Thyroid gland (tissue), 4 donors: ENCODE measurements at places on chromosomes 5 and 9.

- H3K36me3 ChIP-seq = no peaks in the 10 kb centered on the region
- no peak overlapping the region for H3K27ac ChIP-seq
These were observed 23.9 kb downstream of the LARP1 start for GRCh38 chr5:154779105-154779504.

- no peaks in the 10 kb centered on the region for H3K27me3 ChIP-seq
- H3K4me1 ChIP-seq = peaks cover 45% of the 10 kb centered on the region
- H3K36me3 ChIP-seq = no peaks in the 10 kb centered on the region
- no peak for DNase-seq
These were observed 69.1 kb downstream of the ZNF366 start for GRCh38 chr5:72438141-72438540.

DNA sequence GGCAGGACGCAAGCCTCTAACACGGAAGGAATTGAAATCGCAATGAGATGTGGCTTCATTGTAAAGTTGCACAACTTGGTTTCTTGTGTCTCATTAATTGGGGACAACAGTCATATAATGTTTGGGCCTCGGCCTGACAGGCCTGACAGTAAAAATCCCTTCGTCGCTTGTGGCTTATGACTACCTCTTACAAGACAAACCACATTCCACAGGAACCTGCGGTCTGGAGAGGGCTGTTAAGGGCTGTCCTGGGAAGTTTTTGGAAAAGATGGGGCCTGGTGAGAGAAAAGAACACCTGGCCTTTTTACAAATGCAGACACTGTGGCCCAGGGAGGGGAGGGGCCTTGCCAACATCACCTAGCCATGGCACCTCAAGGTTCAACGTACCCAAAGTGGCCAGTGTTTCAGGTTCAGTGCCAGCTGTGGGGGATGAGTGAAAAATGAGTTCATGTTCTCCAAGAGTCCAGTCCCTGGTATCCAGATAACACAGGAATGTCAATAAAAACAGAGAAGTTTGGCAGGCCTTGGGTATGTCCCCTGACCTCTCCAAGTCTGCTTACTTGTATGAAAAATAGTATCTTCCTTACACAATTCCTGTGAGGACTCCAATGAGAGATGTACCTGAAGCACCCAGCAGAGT lies 22.2 kb downstream of the SHB start:
- peaks cover 70% of the 10 kb centered on the region for H3K4me1 ChIP-seq
- H3K27me3 ChIP-seq = no peaks in the 10 kb centered on the region
- DNase-seq = peak; percentile 43

- DNase-seq = no peak
- H3K27me3 ChIP-seq = no peaks in the 10 kb centered on the region
- H3K4me1 ChIP-seq = peaks cover 18% of the 10 kb centered on the region
- no peak overlapping the region for H3K27ac ChIP-seq
- no peaks in the 10 kb centered on the region for H3K36me3 ChIP-seq
These were observed 23.2 kb upstream of the LRRC14B start for GRCh38 chr5:167982-168660.

- no peak overlapping the region for H3K27ac ChIP-seq
- H3K4me3 ChIP-seq = peak overlapping the region; percentile 25
- peak; percentile 69 for DNase-seq
- no peaks in the 10 kb centered on the region for H3K27me3 ChIP-seq
- H3K36me3 ChIP-seq = no peaks in the 10 kb centered on the region
These were observed 795 bp downstream of the DAB2IP start for GRCh38 chr9:121652021-121652837.

- no peaks in the 10 kb centered on the region for H3K4me1 ChIP-seq
- no peaks in the 10 kb centered on the region for H3K36me3 ChIP-seq
- DNase-seq = peak; percentile 53
- H3K4me3 ChIP-seq = no peak overlapping the region
- no peak overlapping the region for H3K27ac ChIP-seq
These were observed 24.5 kb downstream of the CAVIN4 start for GRCh38 chr9:100602342-100602801.

DNA sequence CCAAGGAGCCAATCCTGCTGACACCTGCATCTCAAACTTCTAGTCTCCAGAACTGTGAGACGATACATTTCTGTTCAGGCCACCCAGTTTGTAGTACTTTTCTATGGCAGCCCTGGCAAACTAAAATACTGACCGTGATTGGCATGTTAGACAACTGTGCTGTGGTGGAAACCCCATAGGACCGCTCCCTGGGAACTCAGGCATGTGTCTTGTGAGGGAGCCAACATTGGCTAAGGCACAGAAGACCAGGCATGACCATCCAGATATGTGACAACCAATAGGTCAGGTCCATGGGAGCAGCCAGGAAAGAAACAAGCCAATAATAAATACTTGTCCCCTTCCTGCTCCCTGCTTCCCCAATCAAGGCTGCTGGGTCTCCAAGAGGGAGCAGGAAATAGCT lies 101.4 kb upstream of the MPDZ start:
- no peak overlapping the region for H3K27ac ChIP-seq
- H3K27me3 ChIP-seq = no peaks in the 10 kb centered on the region
- no peaks in the 10 kb centered on the region for H3K36me3 ChIP-seq

DNA sequence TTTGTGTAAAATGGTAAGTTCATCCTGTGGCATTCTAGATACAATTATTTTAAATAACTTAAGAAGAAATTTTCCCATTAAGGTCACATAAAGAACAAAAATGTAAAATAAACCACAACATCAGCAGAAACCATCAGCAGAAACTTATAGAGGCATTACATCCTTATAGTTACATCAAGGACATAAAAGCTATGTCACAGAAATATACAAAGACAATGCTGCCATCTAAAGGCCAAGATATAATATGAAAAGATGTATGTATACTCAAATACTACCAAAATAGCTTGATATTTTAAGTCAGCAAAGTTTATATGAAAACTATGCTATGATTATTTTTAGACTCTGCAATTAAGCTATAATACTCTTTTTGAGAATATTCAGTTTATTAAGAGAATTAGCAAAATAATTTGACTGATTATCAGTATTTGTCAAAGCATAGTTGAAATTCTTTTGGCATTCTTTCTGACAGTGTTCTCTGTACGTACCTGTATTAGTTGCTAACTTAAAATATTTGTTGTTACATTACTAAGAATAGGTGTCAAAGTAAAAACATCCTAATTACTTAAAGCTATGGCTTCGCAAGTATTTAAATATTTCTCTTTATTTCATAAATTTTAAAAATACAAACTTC lies 36.2 kb downstream of the FBXL17 start:
- no peaks in the 10 kb centered on the region for H3K36me3 ChIP-seq
- H3K4me1 ChIP-seq = no peaks in the 10 kb centered on the region
- no peak overlapping the region for H3K27ac ChIP-seq
- no peak overlapping the region for H3K4me3 ChIP-seq
- no peak for DNase-seq

GRCh38 chr9:14203356-14204056 lies 110.4 kb downstream of the NFIB start:
- no peaks in the 10 kb centered on the region for H3K36me3 ChIP-seq
- DNase-seq = peak; percentile 82
- H3K27me3 ChIP-seq = no peaks in the 10 kb centered on the region
- peaks cover 43% of the 10 kb centered on the region for H3K4me1 ChIP-seq
- no peak overlapping the region for H3K4me3 ChIP-seq
- peak overlapping the region; percentile 72 for H3K27ac ChIP-seq

DNA sequence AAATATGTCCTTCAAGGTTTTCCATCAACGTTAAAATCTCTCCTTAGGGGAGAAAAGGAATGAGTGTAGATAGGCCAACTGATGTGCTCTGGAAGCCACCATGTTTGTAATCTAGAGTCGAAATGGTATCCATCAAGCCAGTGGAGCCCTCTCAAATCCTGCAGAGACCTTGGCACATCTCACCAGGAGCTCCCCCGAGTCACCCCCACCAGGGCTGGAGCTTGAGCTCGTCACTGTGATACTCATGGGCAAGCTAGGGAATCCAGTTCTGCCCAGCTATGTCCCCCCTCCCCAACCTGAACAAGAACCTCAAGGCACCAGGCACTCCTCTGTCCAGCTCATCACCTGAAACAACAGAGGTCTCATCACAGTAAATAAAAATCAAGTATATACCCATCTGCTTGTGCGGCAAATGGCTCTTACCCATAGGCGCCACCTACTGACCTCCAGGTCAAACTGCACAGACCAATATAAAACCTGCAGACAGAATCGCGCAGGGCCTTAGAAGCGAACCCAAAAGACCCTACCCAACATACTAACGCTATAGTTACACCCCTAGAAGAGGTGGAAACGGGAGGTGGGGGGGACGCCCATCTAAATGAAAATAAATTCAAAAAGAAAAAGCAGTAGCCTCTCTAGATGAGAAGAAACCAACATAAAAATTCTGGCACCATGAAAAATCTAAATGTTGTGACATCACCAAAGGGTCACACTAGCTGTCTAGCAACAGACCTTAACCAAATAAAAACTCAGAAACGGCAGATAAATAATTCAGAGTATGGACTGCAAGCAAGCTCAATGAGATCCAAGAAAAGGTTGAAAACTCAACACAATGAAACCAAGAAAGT lies 75.0 kb downstream of the TTC39B start:
- H3K36me3 ChIP-seq = no peaks in the 10 kb centered on the region
- H3K27me3 ChIP-seq = no peaks in the 10 kb centered on the region
- H3K4me1 ChIP-seq = no peaks in the 10 kb centered on the region
- H3K27ac ChIP-seq = no peak overlapping the region
- peak; percentile 29 for DNase-seq

DNA sequence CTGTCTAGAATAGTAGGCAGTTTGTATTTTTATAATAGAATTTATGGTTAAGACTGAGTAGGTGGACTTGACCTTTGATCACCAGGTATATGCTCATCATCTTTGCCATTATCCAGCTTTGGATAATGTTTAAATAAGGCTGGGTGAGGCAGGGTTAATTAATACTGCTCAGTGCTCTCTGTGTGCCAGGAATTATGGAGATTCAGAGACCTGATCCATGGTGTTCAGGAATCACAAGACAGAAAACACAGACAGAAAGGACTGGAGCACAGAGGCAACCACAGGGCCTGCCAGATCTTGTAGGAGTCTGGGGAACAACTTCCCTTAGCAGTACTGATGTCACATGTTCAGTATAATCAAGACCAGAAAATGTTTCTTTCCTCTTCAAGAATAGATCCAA lies 186.3 kb upstream of the ADCY2 start:
- H3K27ac ChIP-seq = no peak overlapping the region
- no peaks in the 10 kb centered on the region for H3K27me3 ChIP-seq
- peaks cover 19% of the 10 kb centered on the region for H3K4me1 ChIP-seq
- no peak for DNase-seq

DNA sequence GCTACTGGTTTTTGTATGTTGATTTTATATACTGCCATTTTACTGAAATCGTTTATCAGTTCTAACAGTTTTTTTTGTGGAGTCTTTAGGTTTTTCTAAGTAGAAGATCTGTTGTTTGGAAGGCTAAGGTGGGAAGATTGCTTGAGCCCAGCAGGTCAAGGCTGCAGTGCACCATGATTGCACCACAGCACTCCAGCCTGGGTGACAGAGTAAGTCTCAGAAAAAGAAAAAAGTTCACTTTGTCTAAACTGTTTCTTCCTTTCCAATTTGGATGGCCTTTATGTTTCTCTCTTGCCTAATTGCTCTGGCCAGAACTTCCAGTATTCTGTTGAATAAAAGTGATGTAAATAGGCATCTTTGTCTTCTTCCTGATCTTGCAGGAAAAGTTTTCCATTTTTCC lies 124.5 kb upstream of the LRRTM2 start:
- no peak overlapping the region for H3K4me3 ChIP-seq
- H3K27me3 ChIP-seq = no peaks in the 10 kb centered on the region
- H3K27ac ChIP-seq = no peak overlapping the region
- H3K36me3 ChIP-seq = no peaks in the 10 kb centered on the region

- DNase-seq = no peak
- peaks cover 12% of the 10 kb centered on the region for H3K4me1 ChIP-seq
- H3K4me3 ChIP-seq = no peak overlapping the region
- H3K27me3 ChIP-seq = no peaks in the 10 kb centered on the region
- H3K36me3 ChIP-seq = no peaks in the 10 kb centered on the region
- H3K27ac ChIP-seq = no peak overlapping the region
These were observed 103.5 kb downstream of the NPR3 start for GRCh38 chr5:32814620-32815019.

- H3K27me3 ChIP-seq = no peaks in the 10 kb centered on the region
- no peaks in the 10 kb centered on the region for H3K4me1 ChIP-seq
- no peak overlapping the region for H3K4me3 ChIP-seq
These were observed 71.8 kb downstream of the PHF2 start for GRCh38 chr9:93648181-93648580.

GRCh38 chr5:150153957-150154617 lies 1.6 kb downstream of the PDGFRB start:
- H3K4me1 ChIP-seq = peaks cover 3% of the 10 kb centered on the region
- H3K4me3 ChIP-seq = no peak overlapping the region
- H3K27ac ChIP-seq = peak overlapping the region; percentile 70

DNA sequence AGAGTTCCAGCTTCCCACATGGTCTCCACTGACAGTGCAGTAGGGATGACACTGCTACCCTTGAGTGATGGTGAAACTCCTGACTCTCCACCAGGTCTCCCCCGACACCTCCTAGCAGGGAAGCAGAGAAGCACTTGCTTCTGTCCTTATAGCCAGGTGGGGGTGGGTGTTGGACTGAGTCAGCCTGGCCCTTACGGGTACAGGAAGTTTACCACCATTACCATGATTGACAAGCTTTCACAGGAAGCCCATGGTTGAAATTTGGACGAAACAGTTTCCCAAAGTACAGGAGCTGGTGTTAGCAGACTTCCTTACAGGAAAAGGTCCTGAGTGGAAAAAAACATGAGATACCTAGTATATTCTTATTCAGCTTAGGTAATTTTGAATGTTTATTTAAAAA lies 3.1 kb upstream of the FBXL7 start:
- no peak for DNase-seq
- no peaks in the 10 kb centered on the region for H3K27me3 ChIP-seq
- H3K4me3 ChIP-seq = no peak overlapping the region
- H3K4me1 ChIP-seq = no peaks in the 10 kb centered on the region
- no peaks in the 10 kb centered on the region for H3K36me3 ChIP-seq

DNA sequence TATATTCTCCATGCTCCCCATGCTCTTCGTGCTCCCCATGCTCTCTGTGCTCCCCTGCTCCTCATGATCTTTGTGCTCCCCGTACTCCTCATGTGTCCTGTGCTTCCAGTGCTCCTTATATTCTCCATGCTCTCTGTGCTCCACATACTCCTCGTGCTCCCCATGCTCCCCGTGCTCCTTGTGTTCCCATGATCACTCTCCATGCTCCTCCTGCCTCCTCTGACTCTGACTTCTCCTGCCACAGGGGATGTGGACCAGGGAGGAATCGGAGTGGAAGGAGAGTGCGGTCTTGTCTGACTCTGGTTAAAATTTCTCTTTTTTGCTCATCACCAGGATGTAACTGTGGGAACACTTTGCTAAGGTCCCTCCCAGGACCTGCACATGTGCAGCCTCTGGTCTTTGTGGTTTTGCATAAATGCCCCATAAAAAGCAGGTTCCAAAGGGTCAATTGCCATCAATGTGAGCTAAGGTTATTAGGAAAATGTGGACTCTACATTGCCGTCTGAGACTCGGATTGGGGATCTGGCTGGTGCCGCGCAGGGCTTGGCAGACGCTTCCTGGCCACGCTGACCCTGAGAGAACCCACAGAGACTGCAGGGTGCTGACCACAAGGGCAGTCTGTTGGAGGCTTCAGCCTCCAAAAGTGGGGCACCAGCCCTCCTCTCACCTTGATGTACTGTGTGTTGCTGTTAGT lies 52.5 kb downstream of the TRIP13 start:
- no peak overlapping the region for H3K4me3 ChIP-seq
- H3K4me1 ChIP-seq = no peaks in the 10 kb centered on the region
- no peak for DNase-seq

GRCh38 chr9:34976441-34976840 lies 13.1 kb upstream of the DNAJB5 start:
- no peak overlapping the region for H3K27ac ChIP-seq
- no peak overlapping the region for H3K4me3 ChIP-seq
- H3K36me3 ChIP-seq = no peaks in the 10 kb centered on the region
- H3K27me3 ChIP-seq = no peaks in the 10 kb centered on the region
- no peak for DNase-seq
